ENCODE measurements at places on chromosomes 5 and 9.
A peak's percentile ranks its signal among the peaks of the same experiment; 100 is the strongest.

GRCh38 chr9:72827950-72828731 lies 124.7 kb downstream of the ALDH1A1 start:
- peak; percentile 81 for DNase-seq

- no peak for DNase-seq
These were observed 49.6 kb upstream of the TEK start for GRCh38 chr9:27059412-27059811.

- no peak for DNase-seq
These were observed 686 bp downstream of the BRD9 start for GRCh38 chr5:891837-892393.

GRCh38 chr9:14560194-14560593 lies 133.0 kb downstream of the ZDHHC21 start:
- no peak for DNase-seq

DNA sequence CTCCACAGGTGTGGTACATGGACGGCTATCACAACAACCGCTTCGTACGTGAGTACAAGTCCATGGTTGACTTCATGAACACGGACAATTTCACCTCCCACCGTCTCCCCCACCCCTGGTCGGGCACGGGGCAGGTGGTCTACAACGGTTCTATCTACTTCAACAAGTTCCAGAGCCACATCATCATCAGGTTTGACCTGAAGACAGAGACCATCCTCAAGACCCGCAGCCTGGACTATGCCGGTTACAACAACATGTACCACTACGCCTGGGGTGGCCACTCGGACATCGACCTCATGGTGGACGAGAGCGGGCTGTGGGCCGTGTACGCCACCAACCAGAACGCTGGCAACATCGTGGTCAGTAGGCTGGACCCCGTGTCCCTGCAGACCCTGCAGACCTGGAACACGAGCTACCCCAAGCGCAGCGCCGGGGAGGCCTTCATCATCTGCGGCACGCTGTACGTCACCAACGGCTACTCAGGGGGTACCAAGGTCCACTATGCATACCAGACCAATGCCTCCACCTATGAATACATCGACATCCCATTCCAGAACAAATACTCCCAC lies 32.1 kb downstream of the OLFM1 start:
- no peak for DNase-seq

GRCh38 chr5:109155625-109156024 lies 254.1 kb downstream of the PJA2 start:
- no peak for DNase-seq

DNA sequence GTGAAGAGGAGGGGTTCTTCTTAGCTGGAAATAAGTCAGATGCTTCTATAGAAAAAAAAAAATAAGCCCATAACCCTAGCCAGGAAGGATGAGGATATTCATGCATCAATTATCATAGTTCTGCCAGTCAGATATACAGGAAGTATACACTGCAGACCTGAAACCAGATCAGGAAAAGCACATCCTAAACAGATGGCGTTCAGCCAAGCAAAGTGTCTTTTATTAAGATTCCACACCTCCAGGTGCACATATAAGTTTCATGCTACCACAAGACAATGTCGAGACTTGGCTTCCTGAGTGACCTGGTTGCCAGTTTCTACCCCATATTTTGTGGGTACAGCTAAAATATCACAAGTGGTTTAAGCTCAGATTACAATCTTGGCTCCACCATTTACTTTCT lies 108.3 kb downstream of the CETN3 start:
- DNase-seq: no peak
